Lower lobe of right lung (tissue), 2 donors: ENCODE measurements at places on chromosomes 2 and 18.

DNA sequence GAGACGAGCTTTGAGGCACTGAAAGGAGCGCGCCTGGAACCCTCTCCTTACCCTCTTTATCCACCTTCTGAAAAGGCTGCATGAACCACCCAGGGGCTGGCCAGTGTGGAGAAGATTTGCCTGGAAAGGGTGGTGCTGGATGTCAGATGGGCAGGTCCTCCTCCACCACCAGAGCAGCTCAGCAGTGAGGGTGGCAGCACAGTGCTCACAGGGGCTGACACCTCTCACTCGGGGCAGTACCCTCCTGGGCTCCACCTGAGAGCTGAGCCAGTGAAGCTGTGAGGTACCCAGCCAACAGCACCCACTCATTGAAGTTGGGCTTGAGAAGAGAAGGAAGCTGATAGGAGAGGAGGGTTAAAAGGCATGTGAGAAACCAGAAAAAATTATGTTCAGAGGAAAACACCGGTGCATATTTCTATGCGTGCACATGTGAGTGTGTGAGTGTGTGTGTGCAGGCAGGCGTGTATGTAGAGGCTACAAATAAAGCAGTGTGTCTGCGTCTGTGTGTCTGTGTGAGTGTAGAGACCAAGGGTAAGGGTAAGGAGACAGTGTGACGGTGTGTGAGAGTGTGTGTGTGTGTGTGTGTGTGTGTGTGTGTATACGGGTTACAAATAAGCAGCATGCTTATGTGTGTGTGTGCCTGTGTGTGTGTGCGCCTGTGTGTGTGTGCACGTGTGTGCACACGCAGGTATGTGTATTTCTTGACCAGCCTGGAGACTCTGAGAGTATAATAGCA is 40.7 kb downstream of the TEX44 start:
- no peak for DNase-seq

DNA sequence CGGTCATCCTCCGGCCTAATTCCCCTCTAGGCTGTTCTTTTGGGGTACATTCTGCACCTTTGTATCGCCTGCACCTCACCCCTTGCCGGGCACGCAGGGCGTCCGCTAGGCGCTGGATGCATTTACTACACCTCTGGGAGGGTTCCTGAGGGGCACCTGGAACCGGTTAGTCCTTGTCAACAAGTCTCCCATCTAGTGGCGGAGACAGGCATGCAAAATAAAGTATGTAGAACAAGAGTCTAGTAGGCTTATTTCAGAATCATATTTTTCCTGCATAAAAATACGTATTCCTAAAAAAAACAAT is 705 bp upstream of the TEX261 start:
- no peak for DNase-seq

GRCh38 chr18:34219651-34220050 is 5.1 kb downstream of the NOL4 start:
- DNase-seq: no peak

DNA sequence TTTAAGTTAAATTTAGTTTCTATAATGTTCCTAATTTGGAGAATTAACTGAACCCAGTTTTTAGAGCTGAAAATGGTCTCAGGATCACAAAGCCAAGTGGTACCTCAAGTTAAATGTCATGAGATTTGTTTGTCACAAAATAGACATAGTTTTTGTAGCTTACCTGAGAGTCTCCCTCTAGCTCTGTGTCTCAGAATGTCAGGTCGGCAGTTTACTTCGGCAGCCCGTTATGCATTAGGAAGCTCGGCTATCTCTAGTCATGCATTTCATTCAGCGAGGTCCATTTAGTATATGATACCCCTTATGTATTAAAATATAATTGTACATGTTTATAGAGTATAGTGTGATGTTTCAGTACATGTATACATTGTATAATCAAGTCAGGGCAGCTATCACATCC is 155.6 kb downstream of the EML6 start:
- no peak for DNase-seq

DNA sequence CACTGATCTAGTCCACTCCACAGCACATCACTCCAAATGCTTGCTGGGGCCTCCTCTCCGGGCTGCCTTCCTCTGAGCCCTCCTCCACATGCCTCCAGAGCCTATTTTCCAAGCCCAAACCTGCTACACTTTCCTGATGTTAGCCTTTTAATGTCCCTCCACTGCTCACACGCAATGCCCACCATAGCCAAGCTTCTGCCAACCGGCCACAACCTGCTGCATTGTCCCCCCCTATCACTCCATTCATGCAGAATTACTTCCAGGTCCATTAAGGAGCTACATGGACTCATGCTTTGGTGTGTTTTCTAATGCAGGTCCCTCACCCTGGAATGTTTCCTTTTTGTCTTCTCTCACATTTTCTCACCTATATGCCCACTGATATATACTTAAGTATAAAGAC is 129.3 kb downstream of the MARCHF4 start:
- DNase-seq: no peak

- DNase-seq: no peak
Observed at GRCh38 chr2:67824186-67824585, 238.6 kb downstream of the C1D start.

DNA sequence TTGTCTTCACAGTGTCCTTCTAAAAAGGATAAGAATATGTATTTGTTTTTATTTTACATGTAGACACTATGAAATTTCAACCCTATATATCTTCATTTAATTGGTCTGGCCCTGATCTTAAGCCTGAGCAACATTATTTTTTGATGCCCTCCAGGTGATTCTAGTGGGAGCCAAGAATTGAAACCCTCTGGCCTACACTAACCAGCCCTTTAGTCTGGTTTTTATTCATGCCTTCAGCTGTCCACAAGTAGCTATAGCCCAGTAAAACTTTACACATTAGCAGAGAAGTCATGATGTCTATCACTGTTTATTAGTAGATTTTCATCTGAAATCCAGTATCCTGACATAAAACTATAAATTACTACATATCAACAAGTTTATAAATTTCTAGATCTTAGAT is 52.7 kb upstream of the UBXN4 start:
- DNase-seq: no peak

GRCh38 chr2:231708773-231709635 is 679 bp downstream of the PTMA start:
- DNase-seq: peak; percentile 81
